ENCODE measurements at places on chromosomes 5 and 9.

GRCh38 chr5:76546497-76547102 is 76.6 kb downstream of the F2RL2 start:
- peak; percentile 63 for DNase-seq

- DNase-seq: peak; percentile 84
Observed at GRCh38 chr9:113602126-113603047, 138.9 kb downstream of the RGS3 start.

DNA sequence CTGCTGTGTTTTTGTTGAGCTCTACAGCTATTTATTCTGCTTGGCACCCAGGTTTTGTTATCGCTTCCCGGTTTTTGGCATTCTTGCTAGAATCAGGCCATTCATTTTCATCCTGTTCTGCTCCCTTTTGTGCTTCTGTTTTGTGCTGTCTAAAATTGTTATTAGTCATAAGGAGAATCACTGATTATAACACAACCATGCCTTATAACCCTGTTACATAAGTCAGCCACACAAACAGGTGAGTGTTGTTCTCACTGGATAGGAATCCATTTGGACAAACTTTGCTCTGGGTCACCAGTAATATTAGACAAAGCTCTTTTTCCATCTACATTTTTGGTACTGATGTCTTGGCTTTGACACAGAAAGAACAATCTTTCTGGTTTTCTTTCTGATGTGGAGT is 622.8 kb downstream of the PSAT1 start:
- no peak for DNase-seq

DNA sequence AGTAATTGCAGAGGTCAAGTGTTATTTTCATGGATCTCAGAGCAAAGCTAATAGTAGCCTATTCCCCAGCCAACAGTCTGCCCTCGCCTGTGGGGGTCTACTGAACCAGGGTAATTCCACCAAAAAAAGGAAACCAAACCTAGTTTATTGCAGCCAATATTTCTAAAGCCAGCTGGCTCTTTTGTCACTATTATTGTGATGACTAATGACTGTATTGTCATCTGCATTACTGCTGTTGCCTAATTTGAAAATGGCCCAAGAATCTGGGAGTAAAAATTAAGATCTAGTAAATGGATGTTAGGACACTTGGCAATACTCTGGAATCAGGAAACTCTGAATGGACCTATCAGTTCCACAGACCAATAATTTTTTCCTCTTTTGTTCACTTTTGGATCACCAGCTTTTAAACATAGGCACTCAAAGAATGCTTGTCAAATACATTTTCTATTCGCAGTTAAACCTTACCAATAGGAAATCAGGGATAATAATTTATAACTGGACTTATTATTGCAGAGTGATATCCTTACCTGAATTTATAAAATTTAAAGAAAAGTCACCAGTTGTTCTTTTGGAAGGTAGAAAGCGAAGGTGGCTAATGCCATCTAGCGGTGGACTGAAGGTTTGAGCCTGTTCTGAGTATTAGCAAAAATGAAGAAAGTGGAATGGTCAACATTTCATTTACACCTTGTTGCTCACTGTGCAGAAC is 69.2 kb downstream of the SYK start:
- peak; percentile 59 for DNase-seq

- DNase-seq: no peak
Observed at GRCh38 chr9:133284362-133284761, 9.4 kb upstream of the ABO start.

- no peak for DNase-seq
Observed at GRCh38 chr5:152290181-152290580, 114.9 kb downstream of the NMUR2 start.

DNA sequence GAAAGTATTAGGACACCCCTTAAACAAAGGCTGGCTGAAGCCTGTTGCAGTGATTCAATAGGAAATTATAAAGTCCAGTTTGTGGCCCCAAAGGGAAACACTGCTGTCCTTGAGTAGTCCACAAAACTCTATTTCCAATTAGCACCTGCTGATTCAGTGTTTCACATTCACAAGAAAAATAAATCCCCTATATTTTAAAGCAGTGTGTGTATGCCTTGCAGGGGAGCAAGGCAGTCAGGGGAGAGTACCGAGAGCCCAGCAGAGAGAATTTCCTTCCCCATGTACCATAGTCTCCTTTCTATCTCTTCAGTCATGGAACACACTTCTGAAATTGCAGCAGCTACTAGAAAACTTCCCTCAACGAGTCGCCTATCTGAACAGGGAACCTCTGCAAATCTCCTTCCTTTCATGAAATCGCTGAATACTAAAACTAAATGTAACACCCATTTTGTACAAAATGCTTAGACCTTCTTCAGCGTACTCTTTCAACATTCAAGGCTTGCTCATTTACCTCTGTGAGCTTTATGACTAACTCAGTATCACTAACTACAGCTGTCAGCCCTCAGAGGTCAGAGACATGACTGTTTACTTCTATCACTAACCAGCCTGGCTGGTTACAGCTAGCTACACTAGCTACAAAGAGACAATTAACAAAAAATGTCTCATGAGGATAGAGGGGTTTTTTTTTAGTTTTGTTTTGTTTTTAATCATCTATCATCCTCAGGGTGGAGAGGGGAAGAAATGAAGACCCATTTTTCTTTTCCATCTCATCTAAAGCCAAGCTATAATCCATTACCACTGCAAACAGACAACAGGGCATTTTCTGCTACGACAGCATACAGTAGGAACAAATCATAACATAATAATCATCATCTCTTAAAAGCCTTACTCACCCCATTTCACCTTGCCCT is 188.7 kb downstream of the EBF1 start:
- DNase-seq: no peak

GRCh38 chr9:133982971-133983720 is 9.0 kb downstream of the VAV2 start:
- DNase-seq: no peak

GRCh38 chr5:163585206-163585605 is 79.8 kb downstream of the MAT2B start:
- no peak for DNase-seq

GRCh38 chr5:106976363-106976762 is 694.4 kb downstream of the EFNA5 start:
- DNase-seq: no peak

DNA sequence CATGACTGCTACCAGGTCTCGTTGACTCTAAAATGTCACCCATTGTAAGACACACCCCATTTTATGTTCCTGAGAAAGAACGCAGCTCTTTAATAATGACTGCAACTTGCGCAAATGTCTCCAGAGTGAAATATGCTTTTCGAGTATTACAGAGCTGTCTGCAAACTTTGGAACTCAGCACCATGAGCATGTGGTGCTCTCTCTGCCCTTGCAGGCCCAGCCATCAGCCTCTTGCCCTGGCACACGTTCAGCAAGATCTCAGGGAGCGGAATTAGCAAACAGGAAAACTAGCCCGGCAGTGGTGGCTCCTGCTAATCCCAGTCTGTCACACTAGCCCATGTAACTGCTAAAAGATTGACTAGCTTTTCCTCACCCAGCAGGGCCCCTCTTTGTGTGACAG is 114.5 kb upstream of the SLC1A3 start:
- no peak for DNase-seq

GRCh38 chr9:121753802-121754654 is 102.6 kb downstream of the DAB2IP start:
- no peak for DNase-seq

DNA sequence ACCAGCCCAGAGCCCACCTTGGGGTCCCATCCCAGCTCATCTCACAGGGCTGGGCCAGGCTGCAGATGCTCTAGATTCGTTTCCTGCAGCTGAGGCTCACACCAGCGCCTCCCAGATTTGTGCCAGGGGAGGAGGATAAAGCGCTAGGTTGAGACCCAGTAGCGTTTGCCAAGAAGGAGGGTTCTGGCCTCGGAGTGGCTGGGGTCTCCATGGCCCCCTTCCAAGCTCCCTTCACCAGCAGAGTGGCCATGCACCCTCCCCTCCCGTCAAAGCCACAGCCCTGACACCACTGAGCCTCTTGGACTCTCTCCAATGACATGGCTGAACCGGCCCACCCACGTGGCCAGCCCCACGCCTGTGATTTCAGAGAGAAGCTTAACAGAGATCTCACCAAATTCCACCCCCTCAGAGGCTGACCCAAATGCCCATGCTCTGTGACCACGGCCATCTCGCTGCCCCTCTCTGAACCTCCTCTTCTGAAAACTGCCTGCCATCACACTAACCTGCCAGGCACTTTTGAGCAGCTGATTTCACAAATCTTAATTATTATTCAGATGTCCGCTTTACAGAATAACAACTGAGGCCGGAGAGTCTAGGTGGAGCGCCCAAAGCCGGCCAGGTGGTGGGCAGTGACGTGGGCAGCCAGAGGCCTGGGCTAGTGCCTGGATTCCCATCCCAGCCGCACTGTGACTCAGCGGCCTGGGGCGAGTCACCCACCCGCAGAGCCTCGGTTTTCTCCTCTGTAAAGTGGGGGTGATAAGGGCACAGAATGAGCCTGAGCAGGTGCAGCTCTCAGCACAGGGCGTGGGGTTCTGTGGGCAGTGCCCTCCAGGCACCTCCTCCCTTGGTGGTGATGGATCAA is 155.7 kb downstream of the C9orf50 start:
- no peak for DNase-seq

GRCh38 chr9:91750343-91750742 is 199.7 kb downstream of the ROR2 start:
- no peak for DNase-seq

DNA sequence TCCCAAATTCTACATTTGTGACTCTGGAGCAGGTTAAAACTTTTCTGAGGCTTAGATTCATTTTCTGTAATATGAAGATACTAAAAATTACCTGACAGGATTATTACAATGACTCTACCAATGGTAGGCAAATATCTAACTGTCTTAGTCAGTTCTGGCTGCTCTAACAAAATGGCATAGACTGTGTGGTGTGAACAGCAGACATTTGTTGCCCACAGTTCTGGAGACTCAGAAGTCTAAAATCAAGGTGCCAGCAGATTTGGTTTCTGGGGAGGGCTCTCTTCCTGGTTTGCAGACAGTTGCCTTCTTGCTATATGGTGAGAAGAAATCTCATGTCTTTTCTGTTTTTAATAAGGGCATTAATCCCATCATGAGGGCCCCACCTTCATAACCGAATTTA is 245.1 kb downstream of the MAST4 start:
- no peak for DNase-seq

DNA sequence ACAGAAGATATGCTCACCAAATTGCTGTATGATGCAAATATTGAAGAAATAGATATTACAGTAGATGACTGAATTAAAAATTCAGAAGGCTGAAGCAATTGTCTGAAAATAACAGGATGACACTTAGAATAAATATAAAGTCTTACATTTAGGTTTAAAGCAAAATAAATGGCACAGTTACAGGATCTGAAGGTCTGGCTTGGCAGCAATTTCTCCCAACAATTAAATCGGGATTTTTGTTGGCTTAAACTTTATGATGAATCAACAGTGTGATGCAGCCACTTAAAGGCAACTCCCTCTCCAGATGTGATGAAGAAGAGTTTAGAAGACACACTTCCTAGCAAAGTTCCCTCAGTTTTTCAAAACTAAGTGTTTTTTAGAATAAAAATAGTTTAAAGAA is 80.5 kb downstream of the NREP start:
- no peak for DNase-seq

- DNase-seq: no peak
Observed at GRCh38 chr5:175494264-175495183, 16.2 kb downstream of the SFXN1 start.

DNA sequence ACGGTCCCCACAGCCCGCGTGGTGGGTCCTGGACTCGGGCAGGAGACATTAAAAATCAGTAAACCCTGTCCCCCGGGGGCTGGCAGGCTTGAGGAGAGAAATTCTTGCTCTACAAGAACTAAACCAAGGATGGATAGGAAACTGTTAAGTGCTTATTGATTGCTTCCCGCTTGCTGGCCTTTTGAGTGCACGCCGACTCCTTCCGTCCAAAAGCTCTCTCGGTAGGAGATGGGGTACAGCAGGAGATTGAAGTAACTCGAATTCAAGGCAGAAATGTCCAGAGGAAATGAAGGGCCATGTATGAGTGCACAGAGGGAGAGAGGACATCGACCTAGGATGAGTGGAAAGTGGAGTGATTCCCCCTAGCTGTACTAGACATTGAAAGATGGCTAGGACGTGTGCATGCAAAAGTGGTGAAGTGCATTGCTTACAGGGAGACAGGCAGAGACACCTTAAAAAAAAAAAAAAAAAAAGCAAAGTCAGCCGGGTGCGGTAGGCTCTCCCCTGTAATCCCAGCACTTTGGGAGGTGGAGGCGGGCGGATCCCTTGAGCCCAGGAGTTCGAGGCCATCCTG is 923 bp downstream of the RECK start:
- DNase-seq: no peak

DNA sequence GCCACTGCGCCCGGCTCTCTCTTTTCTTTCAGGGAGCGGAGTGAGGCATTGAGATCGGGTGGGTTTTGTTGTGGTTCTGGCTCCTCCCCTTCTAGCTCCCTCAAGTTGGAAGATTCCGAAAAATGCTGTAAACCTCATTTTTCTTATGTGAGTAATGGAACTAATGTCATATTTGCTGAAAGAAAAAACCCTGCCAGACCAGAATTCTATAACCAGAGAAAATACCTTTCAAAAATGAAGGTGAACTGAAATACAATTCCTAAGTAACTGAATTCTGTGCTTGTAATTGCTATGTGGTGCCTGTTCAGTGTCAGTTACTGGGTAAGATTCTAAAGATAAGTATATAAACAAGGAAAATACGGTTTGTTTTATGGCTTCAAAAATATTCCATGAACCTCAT is 30.9 kb upstream of the CDK20 start:
- no peak for DNase-seq

GRCh38 chr5:155943516-155944407 is 383.2 kb upstream of the SGCD start:
- peak; percentile 16 for DNase-seq

DNA sequence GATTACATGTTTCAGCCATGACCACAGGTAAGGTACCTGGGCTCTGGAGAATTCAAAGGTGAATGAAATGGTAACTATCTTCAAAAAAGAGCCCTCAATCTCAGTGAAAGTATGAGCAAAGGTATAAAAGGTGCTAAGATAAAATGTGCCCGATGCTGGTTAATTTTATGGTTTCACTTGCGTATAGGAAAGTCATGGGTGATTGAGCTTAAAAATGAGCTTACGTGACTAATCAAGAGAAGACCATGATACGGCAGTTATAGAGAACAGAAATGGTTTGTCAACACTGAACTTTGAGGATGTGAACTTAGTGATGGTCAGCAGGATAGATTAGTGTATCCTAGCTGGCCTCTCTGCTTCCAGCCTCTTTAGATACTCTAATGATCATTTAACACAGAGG is 320.1 kb downstream of the DEPDC1B start:
- no peak for DNase-seq

- DNase-seq: no peak
Observed at GRCh38 chr9:80093695-80094094, 521.9 kb downstream of the TLE4 start.

GRCh38 chr9:105656131-105656921 is 5.9 kb upstream of the TAL2 start:
- peak; percentile 50 for DNase-seq

- DNase-seq: peak; percentile 3
Observed at GRCh38 chr9:100525563-100525962, 52.3 kb upstream of the CAVIN4 start.

GRCh38 chr5:65020492-65020891 is 251.8 kb downstream of the CWC27 start:
- DNase-seq: no peak

- no peak for DNase-seq
Observed at GRCh38 chr5:123001808-123002207, 34.7 kb downstream of the PPIC start.
